ENCODE measurements at places on chromosomes 6 and 20.

DNA sequence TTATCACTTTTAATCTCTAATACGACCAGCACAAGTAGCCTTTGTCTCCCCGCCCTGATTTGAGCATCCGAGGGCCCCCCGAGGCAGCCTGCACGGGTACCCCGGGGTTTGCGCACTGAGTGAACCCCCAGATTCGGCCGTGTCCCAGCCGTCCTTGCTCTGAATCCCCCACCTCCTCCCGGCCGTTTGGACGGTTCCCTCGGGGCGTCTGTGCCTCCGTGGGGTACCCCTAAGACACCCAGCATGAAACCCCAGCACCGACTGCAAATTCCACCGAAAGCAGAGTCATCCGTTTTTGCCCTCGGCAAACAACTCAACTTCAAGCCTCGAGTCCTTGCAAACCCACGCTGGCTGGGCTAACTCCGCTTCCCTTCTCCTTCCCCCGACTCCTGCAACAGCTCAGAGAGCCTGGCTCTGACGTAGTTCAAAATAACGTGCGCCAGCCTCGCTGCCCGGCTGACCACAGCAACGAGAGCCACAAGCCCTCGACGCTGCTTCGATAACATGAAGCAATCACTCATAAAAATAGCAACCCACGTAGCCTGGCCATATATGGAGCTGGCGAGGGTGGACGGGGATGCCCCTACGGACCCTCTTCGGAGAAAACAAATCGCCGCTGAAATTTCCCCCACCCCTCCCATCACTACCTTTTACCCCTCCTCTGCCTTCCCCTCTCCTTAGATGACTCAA is 764 bp upstream of the SNAP25 start:
- no peak for DNase-seq

GRCh38 chr6:170371080-170371479 is 64.5 kb downstream of the FAM120B start:
- DNase-seq: no peak

GRCh38 chr6:22544476-22544875 is 24.9 kb upstream of the HDGFL1 start:
- DNase-seq: no peak

GRCh38 chr6:56364431-56364826 is 117.0 kb upstream of the COL21A1 start:
- no peak for DNase-seq

GRCh38 chr6:170148709-170149470 is 142.0 kb downstream of the DLL1 start:
- no peak for DNase-seq

DNA sequence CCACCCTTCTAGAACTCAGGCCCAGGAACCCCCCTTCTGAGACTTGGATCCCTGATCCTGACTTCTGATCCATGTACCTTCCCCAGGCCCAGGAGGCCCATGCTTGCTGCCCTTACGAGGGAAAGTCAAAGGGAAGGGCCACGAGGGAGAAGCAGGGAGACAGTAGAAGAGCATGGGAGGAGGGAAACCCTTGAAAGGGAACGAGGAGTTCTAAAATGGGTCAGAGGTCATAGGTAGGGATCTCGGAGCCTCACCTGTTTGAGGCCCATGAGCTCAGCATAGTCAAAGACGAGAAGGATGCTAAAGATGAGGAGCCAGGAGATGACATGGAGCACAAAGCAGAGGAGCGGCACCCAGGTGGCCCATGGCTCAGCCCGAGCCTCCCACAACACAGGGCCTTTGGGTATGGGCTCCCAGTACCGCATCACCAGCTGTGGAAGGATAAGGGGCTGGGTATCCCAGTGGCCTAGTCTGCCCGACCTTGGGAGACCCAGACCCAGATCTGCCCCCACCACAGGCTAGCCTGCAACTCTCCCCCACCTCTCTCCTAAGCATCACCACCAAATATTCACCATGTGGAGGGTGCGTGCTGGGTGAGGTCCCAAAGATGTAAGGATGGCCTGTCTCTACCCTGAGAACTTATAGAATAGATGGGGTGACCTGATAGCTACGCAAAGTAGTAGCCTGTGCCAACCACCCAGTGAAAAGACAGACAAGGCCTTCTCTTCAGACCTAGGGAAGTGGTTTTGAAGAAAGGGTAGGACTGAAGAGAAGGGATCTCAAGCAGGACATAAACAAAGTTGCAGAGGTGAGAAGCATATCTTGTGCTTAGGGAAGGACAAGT is 1.5 kb downstream of the NRM start:
- DNase-seq: no peak

GRCh38 chr6:7672066-7673062 is 53.5 kb upstream of the BMP6 start:
- DNase-seq: no peak

- DNase-seq: no peak
Observed at GRCh38 chr20:57675773-57676172, 34.0 kb downstream of the PMEPA1 start.

DNA sequence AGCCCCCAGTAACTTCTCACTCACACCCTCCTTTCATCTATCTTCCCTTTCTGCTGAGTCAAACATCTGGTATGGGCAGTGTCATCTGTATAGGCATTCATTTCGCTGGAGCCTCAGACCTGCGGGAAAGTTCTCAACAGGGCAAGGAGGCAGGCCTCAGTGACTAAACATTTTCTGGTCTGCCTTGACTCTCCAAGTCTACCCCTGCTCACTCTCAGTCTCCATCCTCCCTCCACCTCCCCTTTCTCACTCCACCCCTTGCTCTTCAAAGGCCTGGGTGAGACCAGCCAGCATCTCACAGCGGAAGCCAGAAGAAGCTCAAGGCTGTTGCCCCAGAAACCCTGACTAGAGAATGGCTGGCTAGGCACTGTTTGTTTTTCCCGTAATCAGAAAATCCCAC is 105.0 kb upstream of the BEND6 start:
- no peak for DNase-seq

GRCh38 chr20:38126932-38127621 is 38.0 kb downstream of the TGM2 start:
- no peak for DNase-seq

DNA sequence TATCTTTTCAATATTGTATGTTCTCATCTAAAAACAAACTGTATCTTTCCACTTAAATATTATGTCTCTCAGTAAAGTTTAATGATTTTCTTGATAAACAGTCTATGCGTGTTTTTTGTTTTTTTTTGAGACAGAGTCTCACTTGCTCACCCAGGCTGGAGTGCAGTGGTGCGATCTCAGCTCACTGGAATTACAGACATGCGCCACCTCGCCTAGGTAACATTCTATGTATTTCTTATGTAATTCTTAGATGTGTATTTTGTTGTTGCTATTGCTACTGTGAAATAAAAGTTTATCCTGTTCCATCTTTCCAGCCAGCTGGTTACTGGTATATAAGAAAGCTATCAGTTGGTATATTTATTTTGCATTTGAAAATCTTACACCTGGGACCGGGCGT is 29.4 kb downstream of the ABHD12 start:
- no peak for DNase-seq

DNA sequence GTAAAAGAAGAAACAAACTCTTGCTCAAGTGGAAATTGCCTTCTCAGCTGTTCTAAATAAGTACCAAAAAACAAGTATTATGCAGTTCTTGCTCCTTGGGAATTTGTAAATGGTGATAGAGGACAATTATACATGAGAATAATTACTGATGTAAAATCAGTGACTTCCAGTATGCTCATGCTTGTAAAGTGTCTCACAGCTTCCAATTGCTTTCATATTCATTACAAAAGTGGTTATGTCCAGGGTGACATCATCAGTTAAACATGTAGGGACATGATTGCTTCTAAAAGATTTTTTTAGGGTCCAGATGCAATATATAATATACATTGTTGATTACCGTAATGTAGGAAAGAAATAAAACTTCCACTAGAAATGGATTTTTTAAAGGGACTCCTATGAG is 122.8 kb upstream of the B3GAT2 start:
- DNase-seq: no peak

GRCh38 chr6:20791074-20791473 is 256.8 kb downstream of the CDKAL1 start:
- no peak for DNase-seq

DNA sequence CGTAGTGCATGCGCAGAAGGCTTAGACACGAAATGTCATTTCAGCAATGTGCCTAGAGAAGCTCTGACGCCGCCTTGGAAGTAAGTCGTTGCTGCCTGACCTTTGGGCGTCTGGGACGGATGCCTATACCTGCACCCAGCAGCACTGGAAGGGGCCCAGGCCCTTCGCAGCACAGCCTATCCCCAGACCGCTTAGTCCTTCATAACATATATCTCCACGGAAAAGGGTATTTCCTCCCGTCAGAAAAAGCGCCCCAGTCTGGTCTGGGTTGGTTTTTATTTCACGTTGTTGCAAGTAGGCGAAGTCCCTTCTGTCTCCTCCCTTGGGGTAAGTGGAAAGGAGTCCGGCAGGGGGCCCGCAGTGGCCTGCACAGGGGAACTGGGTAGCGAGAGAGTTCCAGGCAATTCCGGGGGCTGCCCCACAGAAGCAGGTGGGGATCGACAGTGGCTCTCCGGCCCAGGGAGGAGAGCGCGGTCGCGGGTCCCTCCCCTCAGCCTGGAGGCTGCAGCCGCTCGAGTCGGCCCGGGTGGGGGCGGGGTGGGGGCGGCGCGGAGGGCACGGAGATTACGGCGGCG is 559 bp upstream of the EYA4 start:
- DNase-seq: no peak
